ENCODE measurements at places on chromosomes 6 and 20. TPM values are rescaled to one million over a fixed set of nuclear protein-coding genes. Genes with fewer than 3 reads are reported as not detected.

- no peaks in the 10 kb centered on the region for H3K36me3 ChIP-seq
- no peak for DNase-seq
- no peak overlapping the region for H3K27ac ChIP-seq
- H3K4me3 ChIP-seq = no peak overlapping the region
- peaks cover 22% of the 10 kb centered on the region for H3K27me3 ChIP-seq
- H3K4me1 ChIP-seq = peaks cover 5% of the 10 kb centered on the region
These were observed 33.8 kb downstream of the PHACTR1 start for GRCh38 chr6:12750416-12750815.

- no peak overlapping the region for H3K4me3 ChIP-seq
- no peaks in the 10 kb centered on the region for H3K36me3 ChIP-seq
- DNase-seq = no peak
- peaks cover 5% of the 10 kb centered on the region for H3K27me3 ChIP-seq
- H3K27ac ChIP-seq = no peak overlapping the region
These were observed 138.6 kb downstream of the ERMARD start for GRCh38 chr6:169890049-169890448.

The CALHM6 gene
- total RNA-seq = 29.2 TPM

The NMBR gene
- total RNA-seq = not detected
